ENCODE measurements at places on chromosomes 3 and 15.

DNA sequence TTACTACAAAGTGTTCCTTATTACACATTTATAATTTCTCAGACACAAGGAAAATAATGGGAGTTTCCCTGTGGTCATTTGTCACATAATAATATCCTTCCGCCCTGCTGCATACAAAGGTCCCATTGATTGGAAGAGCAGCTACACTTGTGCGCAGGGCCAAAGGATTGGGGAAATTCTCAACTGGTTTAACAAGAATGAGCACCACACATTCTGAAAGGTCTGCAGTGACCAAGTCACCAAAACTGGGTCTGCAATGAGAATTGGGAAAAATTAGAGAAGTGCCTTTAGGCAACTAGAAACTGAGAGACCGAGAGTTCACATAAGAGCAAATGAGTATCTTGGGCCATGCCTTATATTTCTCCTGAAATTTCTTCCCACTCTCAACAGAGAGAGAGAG lies 98.2 kb upstream of the NR2F2 start:
- DNase-seq = no peak

DNA sequence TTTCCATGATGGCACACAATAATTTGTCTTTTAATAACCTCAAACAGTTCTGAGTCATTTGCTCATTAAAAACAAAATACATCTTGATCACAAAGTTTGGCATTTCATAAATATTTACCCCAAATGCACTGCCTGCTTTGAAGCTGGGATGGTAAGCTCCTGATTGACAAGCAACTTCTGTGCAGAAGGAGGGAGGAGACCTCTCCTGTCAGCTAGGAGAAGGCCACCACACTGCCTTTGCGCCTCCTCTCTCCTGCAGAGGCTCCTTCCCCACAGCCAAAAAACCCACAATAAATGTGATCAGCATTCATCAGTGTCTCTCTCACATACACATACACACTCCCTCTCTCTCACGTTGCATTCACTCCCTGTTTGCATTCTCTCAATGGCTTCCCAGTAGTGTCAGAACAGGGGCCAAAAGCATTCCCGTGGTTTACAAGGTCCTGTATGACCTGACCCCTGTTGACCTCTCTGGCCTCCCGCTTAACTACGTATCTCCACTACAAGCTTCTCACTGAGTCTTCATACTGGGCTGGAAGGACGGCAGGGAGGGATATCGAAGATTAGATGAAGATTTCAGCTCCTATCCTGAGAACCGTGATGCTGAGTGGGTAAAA lies 216.4 kb downstream of the FOXP1 start:
- DNase-seq = no peak

DNA sequence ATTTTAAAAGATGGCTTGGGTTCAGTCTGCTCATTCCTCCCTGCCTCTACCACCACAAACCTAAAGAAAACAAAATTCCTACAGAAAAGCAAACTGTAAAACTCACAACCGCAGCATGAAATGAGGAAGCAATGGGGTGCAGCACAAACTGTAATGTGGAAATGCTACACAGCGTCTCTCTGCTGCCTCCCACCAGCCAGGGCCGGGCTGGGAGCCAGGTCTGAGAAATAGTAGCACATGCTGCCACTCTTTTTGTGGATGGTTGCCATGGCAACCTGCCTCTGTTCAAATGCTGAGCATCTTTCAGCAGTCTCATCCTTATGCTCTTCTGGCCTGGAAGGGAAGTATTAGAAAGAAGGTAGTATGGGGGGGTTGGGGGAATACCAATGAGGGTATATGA lies 55.4 kb downstream of the EOMES start:
- DNase-seq = peak; percentile 78

- DNase-seq = no peak
These were observed 1.2 kb upstream of the ICE2 start for GRCh38 chr15:60480149-60480548.

DNA sequence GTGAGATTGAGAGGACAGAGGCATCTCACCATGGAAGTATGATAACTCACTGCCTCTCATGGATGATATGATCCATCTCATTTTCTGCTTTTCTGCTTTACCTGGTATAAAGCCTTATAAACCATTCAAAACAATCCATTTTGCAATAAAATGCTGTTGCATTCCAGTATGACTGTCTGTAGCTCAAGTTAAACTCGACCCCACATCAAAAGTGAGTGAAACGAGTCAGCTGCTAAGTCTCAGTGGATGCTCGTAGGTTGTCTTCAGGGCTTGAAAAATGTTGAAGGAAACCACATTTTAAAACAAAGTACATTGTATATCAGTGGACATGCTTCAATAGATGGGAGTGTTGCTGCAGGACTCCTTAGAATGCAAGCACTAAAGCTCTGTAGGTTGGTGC lies 839.0 kb downstream of the TUSC7 start:
- DNase-seq = no peak

- no peak for DNase-seq
These were observed 432.2 kb downstream of the UNC13C start for GRCh38 chr15:54410481-54410880.

DNA sequence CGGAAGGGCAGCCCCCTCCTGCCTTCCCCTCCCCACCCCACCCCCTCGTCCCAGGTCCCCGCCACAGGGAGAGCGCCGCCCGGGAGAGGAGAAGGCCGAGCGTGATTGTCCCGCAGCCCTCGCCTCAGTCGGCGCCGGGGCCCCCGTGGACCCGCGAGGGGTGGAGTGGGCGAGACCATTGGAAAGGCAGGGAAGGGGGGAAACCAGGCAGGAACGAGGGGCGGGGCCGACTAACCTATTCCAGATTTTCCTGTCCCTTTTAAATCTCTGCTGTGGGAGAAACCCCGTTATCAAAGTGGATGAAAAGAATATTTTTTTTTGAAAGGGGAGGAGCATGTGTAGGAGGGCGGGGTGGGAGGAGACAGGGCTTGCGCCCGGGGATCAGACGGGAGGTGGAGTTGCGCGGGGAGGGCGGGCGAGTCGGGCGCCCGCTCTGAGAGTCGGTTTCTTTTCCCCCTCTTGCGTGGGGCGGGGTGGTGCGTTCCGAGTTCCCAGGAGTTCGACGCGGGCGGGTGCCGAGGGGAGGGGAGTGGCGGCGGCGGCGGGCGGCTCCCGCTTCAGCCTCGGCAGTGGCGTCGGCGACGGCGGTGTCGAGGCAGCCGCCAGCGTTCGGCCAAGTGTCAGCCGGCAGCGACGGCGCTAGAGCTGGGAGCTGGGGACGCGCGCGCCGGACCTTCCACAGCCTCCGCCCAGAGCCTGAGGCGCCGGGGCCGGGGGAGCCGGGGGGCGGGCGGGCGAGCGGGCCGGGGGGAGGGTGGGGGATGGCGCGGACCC lies at the start of gene NECTIN3:
NECTIN3 (plus strand) TSS at position 560 of the 774 bp plus-strand sequence; CDS start at position 762, 202 bp downstream.
- peak; percentile 99 for DNase-seq

GRCh38 chr15:33218071-33218491 lies 23.6 kb upstream of the FMN1 start:
- DNase-seq = peak; percentile 86

GRCh38 chr15:29094711-29095110 lies 174.9 kb downstream of the NSMCE3 start:
- DNase-seq = no peak

GRCh38 chr3:27678234-27678633 lies 43.9 kb downstream of the EOMES start:
- DNase-seq = no peak

DNA sequence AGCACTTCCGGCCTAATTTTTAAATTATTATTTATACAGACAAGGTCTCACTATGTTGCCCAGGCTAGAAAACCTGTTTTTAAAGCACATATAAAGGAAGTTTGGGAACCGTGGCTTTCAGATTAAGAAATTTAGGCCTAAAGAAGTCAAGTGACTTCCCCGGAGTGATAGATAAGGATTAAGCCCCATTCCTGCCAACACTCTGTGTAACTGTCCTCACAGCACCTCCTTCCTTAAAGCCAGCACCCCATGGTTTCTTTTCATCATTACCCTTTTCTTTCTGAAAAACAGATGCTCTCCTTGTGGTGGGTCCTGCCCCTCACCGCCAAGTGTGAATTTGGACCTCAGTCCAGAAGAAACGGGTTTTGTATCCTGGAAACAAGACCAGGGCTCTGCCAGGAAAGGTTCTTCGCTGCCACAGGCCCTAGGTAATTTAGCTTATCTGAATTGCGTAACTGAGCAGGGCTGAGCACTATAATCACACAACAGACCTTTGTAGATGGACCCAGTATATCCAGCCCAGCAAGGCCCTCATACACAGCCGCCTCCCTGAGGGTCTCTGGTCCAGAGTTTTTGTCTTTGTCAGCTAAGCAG lies 231.3 kb downstream of the PLCL2 start:
- DNase-seq = no peak

DNA sequence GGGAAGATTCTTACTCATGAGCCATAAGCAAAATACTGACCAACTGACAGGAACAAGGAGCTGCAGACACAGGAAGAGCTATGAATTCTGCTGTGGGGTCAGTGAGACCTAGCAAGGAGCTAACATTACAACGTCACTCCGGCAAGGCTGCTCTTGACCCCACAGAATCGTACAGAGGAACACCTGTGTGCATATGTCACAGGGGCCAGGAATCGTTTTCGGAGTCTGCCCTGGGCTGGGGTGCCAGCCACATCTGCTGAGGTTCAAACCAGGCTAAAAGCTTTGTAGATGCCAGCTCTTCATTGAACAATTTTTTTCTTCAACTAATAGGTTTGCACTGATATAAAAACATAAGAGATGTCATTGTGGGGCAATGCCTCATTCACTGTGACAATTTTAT lies 82.6 kb downstream of the LRRK1 start:
- no peak for DNase-seq

GRCh38 chr3:157493627-157494550 lies 9.3 kb downstream of the VEPH1 start:
- peak; percentile 85 for DNase-seq

- DNase-seq = no peak
These were observed 465.1 kb downstream of the MAGI1 start for GRCh38 chr3:65573548-65574116.

DNA sequence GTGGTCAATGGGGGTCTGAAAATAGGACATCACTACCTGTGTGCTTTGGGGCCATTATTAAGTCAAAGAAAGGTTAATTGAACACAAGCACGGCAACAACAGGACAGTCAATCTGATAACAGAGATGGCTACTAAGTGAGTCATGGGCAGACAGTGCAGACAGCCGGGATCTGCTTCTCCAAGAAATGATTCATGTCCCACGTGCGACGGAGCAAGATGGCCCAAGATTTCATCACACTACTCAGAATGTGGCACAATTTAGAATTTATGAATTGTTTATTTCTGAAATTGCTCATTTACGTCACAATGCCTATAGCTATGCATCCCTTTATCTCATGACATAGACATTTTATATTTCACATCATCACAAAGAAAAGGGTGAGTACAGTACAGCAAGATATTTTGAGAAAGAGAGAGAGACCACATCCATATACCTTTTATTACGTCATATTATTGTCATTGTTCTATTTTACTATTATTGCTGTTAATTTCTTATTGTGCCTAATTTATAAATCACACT lies 770.6 kb upstream of the NR2F2 start:
- peak; percentile 95 for DNase-seq

- no peak for DNase-seq
These were observed 229.5 kb downstream of the CHL1 start for GRCh38 chr3:426072-426471.

- DNase-seq = no peak
These were observed 1.5 kb upstream of the OR4F15 start for GRCh38 chr15:101810456-101810855.

GRCh38 chr3:139122221-139122581 lies 77.5 kb upstream of the PRR23C start:
- DNase-seq = peak; percentile 79

- DNase-seq = peak; percentile 36
These were observed 268.7 kb downstream of the XXYLT1 start for GRCh38 chr3:195001961-195002861.

DNA sequence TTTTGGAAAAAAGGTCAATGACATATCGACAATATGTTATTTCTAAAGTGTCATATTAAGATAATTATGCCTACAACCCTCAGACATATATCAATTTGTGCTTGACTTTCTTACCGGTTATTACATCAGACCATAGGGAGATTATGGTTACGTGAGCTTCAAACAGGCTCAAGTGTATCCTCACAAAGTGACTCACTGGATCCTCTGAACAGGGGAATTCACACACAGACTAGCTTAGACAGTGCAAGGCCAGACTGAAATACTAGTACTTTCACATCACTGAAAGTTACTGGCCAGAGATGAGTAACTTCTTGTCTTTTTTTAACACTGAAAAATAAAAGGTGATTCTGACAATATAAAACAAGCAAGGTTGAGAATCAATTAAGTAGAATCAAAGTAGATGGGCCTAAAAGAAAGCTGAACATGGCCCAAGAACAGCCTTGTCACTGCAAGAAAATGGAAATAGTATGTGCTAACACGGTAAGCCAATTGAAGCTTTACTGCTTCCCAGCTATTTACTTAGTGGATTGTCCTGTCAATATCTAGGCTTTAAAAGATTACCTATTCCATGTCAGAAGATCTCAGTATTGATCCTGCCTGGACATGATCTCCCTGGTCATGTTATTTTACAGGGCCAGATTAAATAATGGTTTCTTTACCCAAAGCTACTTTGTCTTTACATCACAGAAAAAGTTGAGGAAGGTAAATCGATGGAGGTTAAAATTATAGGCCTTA lies 848.6 kb downstream of the ROBO1 start:
- DNase-seq = peak; percentile 91
